ENCODE measurements at places on chromosomes 1 and 21.

- DNase-seq: no peak
Observed at GRCh38 chr1:15962176-15962575, 13.7 kb downstream of the ZBTB17 start.

DNA sequence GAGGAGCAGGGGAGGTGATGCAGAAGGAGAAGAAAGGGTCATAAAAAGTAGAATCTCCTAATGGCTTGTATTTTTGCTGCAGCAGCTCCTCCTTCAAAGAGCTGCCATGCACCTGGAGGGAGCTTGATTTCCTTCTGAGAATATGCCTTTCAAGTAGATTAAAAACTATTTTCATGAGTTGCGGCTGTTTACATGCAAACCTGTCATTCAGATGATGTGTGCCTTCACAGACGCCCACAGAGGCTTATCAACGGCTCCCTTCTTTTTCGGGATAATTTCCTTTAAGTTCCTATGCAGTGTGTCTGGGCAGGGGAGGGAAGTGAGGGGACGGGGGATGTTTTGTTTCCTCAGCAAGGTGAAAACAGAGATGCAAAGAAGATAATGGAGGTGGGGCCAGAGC is 38.8 kb downstream of the TNR start:
- no peak for DNase-seq

DNA sequence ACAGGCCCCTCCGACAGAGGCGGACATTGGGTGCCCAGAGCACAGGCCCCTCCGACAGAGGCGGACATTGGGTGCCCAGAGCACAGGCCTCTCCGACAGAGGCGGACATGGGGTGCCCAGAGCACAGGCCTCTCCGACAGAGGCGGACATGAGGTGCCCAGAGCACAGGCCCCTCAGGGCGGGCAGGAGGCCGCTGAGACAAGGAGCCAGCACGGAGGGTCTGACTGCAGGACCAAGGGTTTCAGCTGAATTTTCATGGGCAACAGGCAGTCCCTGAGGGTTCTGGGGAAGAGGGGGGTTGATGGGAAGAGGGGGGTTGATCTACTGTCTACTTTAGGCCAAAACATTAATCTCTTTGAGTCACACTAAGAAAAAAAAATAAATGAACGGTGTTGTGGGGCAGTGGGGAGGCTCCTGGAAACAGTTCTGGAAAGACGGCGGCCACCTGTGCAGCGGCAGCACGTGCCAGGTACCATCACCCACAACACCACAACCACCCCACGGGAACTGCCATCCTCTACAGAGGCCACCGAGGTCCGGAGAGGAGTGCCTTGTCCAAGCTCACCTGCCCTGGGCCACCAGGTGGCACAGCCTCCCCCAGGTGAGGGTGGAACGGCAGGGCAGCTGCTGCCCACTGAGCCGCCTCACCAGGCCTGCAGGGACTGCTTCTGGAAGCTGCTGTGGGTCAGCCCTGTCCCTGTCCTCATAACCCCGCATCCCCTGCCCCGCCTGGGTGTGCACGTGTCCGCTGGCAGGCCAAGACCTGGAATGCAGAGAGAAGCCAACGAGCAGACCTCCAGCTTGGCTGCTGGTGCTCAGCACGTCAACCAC is 20.5 kb downstream of the PRDM15 start:
- DNase-seq: no peak

- DNase-seq: no peak
Observed at GRCh38 chr21:15624646-15625045, 105.1 kb upstream of the USP25 start.

- DNase-seq: no peak
Observed at GRCh38 chr1:224124220-224124619, 10.3 kb downstream of the FBXO28 start.

DNA sequence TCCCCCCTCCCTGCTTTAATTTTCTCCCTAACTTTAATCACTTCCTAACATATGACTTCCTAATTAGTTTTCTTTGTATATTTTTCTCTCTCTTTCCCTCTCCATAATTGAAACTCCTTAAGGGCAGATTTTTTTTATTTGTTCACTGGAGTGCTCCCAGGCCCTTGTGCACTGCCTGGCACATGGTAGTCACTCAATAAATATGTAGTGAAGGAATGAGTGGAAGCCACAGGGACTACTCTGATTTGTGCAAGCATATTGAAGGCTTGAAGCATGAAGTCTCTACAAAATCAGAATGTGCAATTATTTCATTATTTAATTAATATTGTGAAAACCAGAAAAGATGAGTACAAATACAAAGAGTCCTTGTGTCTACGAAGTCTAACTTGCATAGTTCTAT is 41.5 kb downstream of the SNX7 start:
- no peak for DNase-seq

Measured in NCI-H2081 treated with DMSO at 0.1 percent for 48 hours (cell line).